ENCODE measurements at places on chromosomes 5 and 9.

DNA sequence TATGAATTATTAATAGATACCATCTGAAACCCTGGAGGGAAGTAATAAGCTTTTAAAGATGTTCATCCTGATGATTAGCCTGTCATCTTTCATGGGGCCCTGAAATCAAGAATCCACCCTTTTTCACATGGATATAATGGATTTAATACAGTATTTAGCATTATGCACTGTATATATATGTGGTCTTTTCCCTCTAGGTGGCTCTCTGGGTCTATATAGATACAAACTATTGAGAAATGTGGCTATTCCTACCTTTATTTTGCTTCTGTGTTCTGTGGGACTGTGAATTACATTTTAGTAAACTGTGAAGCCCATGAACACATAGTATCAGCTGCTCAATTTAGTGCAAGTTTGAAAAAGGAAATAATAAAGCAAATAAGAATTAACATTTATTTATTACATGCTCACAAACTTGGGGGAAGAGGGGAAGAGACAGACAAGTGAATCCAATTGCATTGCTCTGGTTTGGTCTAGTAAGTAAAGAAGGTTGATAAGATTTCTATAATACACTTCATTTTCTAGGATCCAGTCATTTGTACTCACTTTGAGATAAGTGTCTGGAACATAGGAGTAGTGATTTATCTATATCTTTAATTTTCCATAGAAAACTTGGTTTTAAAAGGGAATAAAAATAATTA is 112.2 kb downstream of the SCAMP1 start:
- DNase-seq = no peak

GRCh38 chr9:91106415-91107081 is 255.2 kb downstream of the AUH start:
- no peak for DNase-seq

GRCh38 chr5:108118813-108119514 is 262.9 kb downstream of the FBXL17 start:
- no peak for DNase-seq

GRCh38 chr5:78287833-78288232 is 6.7 kb downstream of the AP3B1 start:
- no peak for DNase-seq

DNA sequence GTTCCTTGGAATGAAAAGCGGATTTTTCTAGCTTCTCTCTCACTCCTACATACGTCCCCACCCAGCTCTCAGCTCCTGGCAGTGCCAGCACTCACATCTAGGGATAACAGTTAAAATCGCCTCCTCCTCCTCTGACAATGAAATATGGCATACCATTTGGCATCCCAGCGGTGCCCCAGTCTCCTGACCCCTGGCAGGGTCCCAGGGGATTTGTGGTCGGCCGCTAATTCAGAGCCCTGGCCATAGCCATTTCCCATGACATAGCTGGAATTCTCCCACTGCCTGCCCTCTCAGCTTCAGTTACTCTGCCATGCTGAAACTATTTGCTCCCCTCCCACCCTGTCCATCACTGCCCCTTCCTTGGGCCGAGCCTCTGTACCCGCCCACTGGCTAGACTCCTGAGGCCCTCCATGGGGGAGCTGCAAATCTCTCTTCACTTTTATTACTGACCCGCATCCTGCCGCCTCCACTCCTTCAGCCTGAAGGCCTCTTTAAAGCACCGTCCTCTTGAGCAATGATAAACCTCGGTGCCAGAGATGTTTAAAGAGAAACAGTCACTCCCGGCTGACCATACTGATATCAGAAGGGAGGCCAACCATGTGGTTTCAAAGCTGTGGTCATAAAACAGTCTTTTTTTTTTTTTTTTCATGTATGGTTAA is 139.8 kb downstream of the SLIT3 start:
- no peak for DNase-seq

DNA sequence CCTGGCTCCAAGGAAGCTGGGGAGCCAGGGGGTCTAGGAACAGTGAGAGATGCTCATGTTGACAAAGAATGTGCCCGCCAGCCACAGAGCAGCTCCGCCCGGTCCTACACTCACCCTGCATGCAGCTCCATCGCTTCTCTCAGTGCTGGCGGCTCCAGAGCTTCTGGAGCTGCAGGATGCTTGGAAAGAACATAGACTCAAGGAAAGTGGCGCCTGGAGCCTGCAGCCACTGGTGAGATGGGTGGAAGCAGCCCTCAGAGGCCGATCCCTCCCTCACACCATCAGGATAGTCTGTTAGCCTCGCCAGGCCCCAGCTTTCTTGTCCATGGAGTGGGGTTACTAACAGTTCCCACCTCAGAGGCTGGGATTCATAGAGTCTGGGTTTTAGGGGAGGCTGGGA is 26.4 kb upstream of the SLC6A19 start:
- no peak for DNase-seq

DNA sequence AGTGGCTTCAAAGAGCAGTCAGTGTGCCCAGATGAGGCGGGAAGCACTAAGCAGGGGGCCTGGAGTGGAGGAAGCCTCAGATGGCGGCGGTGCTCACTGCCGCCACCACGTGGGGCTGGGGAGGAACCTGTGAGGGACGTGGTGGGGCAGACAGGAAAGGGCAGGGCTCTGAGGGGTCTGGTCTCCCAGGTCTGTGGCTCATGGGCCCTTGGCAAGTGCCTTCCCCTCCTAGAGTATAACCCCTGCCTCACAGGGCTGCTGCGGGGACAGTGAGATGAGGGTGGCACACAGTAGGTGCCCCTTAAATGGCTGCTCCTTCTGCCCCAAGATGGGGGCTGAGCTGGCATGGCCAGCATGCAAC is 26.6 kb downstream of the NR5A1 start:
- no peak for DNase-seq

DNA sequence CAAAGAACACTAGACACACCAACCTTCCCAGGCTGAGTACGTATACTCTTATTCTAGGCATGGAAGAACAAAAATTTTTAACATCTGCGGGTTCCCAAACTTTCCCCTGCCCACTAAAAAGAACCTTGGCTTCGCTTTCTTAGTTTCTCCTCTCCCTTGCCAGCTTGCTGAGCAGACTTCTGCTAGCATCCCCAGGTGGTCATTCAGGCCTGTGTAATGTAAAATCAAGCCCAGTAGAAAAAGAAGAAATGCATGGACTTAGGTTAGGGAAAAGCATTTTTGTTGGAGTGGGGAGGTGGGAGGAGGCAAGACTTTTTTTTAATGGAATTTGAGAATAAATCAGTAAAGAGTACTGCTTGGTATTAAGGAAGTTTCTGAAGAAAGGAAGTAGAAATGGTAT is 331.0 kb upstream of the TLE4 start:
- DNase-seq = no peak

DNA sequence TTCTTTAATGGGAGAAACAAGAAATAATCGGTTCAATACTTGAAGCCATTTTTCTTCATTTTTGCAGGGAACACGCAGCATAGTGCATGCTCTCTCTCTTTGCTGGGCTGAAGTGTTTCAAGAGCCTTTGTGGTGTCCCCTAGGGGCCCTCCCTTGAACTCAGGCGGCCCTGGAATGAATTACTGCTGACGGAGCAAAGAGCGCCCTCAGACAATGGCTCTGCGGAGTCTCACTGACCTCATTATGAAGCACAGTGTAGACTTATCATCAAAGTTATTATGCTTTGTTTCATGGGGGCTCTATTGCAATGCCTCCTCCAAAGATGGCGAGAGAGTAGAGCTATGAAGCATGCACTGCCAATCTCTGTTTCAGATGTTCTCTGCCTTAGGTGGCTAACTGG is 64.8 kb upstream of the ADCY2 start:
- no peak for DNase-seq

DNA sequence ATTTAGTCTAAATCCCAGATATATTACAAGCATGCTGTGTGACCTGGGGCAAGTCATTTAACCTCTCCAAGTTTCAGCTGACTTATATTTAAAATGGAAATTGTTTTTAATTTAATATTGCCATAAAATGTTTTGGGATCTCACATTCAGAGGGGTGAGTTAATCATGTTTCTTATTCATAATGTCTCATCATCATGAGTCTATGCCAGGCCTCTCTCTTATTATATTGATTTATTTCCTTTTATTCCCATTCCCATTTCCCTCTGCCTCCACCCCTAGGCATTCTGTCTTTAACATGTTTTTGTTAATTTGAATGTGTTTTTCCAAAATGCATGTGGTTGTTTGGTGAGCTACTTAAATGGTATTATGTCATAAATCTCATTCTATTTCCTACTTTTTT is 39.0 kb upstream of the TTC1 start:
- no peak for DNase-seq

- DNase-seq = no peak
Measured at GRCh38 chr5:149759986-149760853, 30.1 kb downstream of the PPARGC1B start.

DNA sequence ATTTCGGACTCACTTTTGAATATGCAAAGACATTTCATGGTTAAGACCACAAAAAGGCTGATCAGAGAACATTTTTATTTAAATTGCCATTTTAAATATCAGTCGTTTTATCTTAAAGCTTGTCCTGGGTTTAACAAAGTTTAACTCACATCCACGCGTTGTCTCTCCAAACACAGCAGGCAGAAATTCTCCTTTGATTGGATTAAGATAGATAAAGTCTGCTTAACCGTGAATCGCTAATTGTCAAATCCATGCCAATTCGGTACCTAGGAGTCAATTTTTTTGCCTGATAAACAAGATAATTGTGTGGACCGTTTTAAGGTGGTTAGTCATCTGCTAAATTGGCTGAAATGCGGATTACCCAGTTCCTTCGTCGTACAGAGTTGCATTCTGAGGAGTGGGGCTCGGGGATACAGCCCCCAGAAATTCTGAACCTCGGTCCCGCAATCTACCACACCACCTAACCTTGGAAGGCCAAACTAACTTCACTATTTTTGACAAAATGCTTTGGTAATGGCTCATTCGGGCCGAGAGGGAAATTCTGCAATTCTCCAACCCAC is 665 bp upstream of the BTF3 start:
- no peak for DNase-seq

- DNase-seq = no peak
Measured at GRCh38 chr5:61730866-61731265, 398.8 kb downstream of the ZSWIM6 start.

DNA sequence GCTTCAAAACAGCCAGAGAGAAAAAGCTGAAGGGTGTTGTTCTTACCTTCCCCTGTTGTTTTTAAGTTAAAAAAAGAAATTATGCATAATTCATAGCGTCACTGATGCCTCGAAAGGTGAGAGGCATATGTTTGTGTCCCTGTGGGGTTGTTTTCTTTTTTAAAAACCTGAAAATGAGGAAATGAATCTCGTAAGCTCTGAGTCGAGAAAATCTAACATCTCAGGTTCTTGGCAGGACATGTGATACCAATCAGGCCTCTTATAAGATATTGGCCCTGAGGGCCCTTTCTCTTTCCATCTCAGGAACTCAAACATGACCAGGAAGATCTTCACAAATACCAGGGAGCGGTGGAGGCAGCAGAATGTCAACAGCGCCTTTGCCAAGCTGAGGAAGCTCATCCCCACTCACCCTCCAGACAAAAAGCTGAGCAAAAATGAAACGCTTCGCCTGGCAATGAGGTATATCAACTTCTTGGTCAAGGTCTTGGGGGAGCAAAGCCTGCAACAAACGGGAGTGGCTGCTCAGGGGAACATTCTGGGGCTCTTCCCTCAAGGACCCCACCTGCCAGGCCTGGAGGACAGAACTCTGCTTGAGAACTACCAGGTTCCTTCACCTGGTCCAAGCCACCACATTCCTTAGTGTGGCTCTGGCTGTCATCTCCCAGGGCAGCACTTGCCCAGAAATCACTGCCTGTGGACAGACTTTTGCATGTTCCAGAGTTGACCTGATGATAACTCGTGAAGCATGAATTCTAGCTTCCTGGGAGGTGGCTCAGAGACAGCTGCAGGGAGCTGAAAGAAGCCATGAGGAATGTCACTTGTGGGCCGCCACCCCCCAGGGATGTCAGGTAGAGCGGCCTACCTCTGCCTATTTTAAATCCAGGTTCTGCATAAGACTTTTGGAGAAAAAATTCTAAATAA is at the start of gene TAL2:
Gene TAL2 (plus strand): TSS at position 274 of the 921 bp plus-strand sequence. CDS start 40 bp downstream, at position 314.
- DNase-seq = no peak

DNA sequence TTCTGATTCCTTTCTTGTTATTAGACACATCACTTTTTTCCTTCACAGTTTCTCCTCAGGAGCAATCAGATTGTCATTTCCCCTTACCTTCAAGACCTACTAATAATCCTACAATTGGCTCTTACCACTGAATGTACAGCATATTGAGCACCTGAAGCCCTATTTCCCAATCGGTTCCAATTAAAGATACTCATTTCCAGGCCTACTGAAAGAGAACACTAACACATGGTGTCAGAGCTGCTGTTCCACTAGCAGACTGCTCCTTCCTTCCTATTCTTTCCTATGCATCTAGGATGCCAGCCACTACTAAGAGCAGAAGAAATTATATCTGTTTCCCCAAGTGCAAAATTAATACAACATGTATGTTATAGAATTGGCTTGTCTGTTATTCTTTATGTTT is 34.6 kb downstream of the SKIC3 start:
- no peak for DNase-seq

- peak; percentile 24 for DNase-seq
Measured at GRCh38 chr5:33824516-33825195, 67.1 kb downstream of the ADAMTS12 start.

GRCh38 chr9:19470567-19470966 is 61.8 kb downstream of the ACER2 start:
- peak; percentile 47 for DNase-seq

GRCh38 chr9:107491081-107492053 is 1.8 kb upstream of the KLF4 start:
- DNase-seq = no peak

- DNase-seq = no peak
Measured at GRCh38 chr9:78038620-78039300, 7.1 kb upstream of the GNAQ start.

DNA sequence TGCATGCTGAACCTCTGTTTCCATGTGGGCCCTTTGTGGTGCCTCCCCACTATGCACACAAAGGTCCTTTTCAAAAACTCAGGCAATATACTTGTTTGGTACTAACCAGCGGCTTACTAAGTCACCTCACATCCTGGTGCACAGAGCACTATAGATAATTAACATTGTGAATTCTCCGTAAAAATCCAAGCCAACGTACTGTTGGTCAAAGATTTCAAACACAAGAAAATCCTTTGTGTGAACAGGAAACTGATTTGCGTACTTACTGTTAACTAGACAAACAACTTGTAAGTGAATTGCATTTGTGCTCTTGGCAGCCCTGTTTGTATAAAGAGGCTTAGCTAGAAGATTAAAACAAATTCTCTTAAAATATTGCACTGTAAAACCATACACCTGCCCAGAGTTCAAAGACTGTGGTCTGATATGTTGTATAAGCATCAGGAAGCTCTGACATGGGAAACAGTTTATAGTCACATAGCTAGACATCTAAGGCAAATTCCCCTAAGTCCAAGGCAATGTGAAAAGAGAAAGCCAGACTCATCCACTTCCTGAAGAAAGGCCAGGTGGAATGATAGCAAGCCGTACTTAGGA is 125.0 kb upstream of the SLC12A2 start:
- no peak for DNase-seq

DNA sequence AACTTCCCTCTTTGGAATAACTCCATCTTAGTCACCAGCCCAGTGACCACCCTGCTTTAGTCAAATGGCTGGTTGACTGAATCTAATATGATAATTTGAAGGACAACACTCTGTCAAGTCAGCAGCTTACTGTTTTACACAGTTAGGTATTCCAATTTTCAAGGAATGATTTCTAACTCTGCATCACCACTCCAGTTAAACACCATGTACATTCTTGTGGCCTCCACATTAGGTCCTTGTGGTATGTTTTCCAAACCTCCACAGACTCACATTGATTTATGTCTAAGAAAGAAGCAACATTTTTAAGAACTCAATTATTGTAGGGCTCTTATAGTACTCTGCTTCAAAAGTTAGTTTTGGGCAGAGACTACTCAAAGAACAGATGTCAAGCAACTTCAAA is 110.7 kb downstream of the TLE1 start:
- no peak for DNase-seq
